ENCODE measurements at places on chromosomes 1 and 21. TPM values are rescaled to one million over a fixed set of nuclear protein-coding genes. Genes with fewer than 3 reads are reported as not detected.

DNA sequence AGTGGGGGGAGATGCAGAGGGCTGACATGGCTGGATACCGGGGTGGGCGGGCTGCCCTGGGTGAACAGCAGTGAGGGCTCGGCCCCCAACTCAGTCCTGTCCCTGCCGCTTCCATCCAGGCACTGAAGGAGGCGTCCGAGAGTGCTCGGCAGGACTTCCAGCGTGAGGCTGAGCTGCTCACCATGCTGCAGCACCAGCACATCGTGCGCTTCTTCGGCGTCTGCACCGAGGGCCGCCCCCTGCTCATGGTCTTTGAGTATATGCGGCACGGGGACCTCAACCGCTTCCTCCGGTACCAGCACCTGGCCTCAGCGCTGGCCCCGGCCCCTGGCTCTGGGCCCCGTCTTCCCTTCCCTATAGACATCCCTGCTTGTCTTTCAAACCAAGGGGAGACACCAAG is 15.6 kb downstream of the NTRK1 start:
- no peak for DNase-seq

- DNase-seq = peak; percentile 23
Measured at GRCh38 chr1:85258536-85259117, 835 bp downstream of the C1orf52 start.

- DNase-seq = no peak
Measured at GRCh38 chr1:224106568-224107281, 7.2 kb upstream of the FBXO28 start.

DNA sequence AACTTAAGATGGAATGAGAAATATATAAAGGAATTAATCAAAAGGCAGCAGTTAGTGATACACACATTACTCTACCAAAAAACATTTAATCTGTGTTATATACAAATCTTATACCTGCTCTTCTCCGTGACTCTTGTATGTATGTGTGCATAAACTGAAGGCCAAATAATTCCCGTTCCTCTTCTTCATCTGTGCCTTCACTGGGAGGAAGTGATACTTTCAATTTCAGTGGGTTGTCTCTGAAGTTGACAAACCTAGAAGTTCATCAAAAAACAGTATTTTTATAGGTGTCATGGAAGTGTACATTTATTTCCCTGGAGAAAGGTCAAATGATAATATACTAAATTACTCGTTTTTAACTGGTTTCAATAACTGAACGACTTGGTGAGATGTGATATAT is 19.3 kb downstream of the TRMT13 start:
- DNase-seq = no peak

DNA sequence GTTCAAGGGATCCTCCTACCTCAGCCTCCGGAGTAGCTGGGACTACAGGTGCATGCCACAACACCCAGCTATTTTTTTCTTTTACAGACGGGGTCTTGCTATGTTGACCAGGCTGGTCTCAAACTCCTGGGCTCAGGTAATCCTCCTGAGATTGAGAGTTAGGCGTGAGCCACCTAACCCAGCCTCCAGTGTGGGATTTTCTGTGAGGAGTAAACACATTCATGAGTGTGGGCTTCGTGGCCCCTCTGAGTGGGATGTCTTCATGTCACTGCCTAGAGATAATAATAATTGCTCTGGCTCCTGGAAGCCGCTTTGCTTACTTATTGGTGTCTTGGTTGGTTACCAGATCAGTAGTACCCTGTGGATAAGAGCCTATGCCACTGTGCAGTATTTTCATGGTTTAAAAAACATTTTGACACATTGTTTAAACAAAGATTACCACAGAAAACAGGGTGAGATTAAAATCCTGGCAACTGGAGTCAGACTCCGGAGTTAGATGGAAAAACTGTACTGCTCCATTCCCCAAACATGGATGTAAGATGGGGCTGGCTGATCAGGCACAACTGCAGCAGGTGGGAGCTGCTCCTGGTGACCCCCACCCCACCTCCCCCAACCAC is 159.1 kb upstream of the RAB4A start:
- DNase-seq = no peak

The RUNX3 gene
- 0.47 TPM for polyA plus RNA-seq

The TTC3 gene
- 22.3 TPM for polyA plus RNA-seq

The SV2A gene
- 2.0 TPM for polyA plus RNA-seq

GRCh38 chr1:178470411-178470960 is 26.3 kb downstream of the CLEC20A start:
- peak; percentile 92 for DNase-seq

The SLAMF7 gene
- polyA plus RNA-seq = 0.65 TPM

DNA sequence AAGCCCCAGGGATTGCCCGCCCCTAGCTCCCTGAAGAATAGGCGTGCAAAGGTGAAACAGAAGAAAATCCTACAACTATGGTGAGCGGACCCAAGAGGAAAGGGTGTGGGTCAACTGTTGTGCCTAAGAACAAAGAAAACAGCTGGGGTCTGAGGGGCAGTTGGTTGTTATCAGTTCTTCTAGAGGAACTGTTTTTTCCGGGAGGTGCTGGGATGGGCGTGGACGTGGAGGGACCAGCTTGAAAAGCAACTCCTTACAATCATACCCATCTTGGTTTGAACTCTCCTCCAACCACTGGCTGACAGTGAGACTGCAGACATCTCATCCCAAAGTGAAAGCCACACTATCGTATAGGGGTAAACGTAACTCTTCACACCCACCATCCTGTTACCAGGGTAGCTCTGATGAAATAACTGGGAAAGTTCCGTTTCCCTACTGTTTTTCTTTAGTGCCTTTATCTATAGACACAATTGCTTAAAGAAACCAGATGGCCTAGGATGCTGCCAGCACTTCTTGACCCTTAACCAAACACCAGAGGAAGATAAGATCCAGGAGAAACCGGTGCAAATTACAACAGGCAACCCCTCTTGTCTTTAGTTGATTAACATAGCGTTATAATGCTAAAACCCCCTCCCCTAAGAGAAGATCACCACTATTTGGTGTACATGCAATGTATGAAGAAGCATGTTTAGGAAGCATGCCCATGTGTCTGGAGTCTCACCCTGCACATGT is 25.6 kb upstream of the FAM89A start:
- no peak for DNase-seq

The OR2L3 gene
- polyA plus RNA-seq = not detected

The UBL4B gene
- not detected for polyA plus RNA-seq

GRCh38 chr1:203524152-203524551 is 30.2 kb downstream of the OPTC start:
- DNase-seq = no peak

DNA sequence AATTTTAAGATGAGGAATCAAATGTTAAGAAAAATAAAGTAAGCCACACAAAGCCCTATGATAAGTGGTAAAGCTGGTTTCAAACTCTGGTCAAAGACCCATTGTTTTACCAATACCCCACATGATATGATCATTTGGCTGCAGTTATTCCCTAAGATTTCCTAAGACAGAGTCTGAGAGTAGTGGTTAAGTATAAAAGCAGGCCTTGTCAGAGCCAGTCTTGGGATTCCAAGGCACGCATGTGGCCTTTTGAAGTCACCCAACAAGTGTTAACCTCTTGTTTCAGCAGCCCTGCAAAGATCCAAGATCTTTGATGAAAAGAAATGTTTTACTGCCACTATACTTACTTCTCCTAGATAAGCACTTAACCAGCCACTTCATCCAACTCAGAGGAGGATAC is 159.2 kb downstream of the SIPA1L2 start:
- no peak for DNase-seq

GRCh38 chr1:151967091-151967490 is 26.6 kb downstream of the S100A10 start:
- no peak for DNase-seq

DNA sequence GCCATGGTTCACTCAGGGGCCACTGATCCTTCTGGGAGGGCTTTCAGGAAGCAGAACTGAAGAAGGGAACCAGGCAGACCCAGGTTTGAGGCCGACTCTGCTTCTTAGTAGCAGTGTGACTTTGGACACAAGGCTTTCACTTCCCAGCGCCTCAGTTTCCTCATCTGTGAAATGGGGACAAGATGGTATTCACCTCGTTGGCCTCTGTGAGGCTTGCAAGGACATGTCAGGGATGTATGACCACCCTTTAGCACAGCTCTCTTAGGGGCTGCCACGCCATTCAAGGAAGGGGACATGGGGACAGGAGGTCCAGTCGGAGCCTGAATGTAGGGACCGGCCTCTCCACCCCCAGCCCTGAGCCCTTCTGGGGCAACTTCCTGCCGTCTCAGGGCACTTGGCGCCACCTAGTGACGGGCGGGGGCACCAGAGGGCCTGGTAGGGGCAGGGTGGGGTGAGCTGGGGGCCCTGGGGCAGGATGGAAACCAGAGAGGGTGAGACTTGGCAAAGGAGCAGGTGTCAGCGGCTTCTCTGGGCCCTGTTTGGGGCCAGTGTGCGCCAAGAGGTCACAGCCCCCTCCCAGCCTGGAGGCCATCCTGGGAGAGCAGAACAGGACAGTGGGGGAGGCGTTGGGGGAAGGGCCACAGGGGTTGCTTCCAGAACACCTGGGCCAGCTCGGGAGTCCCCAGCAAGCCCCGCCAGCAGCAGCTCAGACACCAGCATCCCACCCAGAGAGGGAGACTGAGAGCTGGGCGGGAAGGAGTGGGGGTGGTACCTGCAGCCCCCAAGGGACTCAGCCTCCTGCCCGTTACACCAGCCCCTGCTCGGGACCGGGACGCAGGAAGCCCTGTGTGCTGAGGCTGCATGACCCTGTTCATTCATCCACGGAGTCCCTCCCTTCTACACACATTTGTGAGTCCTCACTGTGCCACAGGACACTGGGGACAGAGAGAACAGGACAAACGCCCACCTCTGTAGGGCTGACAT is 102.5 kb upstream of the TARDBP start:
- peak; percentile 40 for DNase-seq

- peak; percentile 66 for DNase-seq
Measured at GRCh38 chr1:16006010-16006409, 2.0 kb downstream of the SRARP start.

- no peak for DNase-seq
Measured at GRCh38 chr1:243710467-243710866, 139.6 kb downstream of the AKT3 start.

DNA sequence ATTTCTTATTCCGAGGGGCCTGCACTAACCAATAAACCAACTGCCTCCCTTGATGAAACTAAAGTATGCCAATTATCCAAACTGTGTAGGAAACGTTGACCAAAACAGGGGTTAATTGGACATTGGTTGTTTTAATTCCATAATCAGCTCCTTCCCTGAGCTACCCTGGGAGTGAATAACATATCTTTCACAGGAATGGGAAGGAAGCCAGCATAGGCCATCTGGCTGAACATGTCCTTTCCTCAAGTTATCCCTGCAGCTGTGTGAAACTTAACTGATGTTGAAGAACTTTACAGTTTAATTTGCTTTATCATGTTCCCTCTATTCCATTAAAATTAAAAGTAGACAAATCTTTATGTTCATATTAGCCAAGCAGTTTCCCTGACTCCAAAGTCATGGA is 75.4 kb downstream of the NRIP1 start:
- no peak for DNase-seq

GRCh38 chr1:225329041-225329440 is 98.8 kb downstream of the LBR start:
- DNase-seq = no peak

The FBLIM1 gene
- polyA plus RNA-seq = 16.6 TPM

The ARHGAP30 gene
- polyA plus RNA-seq = 1.2 TPM
